ENCODE measurements at places on chromosomes 16 and 17. TPM values are rescaled to one million over a fixed set of nuclear protein-coding genes. Genes with fewer than 3 reads are reported as not detected.

The TMEM204 gene
- 1.2 TPM for total RNA-seq

The CACNG3 gene
- total RNA-seq: not detected

DNA sequence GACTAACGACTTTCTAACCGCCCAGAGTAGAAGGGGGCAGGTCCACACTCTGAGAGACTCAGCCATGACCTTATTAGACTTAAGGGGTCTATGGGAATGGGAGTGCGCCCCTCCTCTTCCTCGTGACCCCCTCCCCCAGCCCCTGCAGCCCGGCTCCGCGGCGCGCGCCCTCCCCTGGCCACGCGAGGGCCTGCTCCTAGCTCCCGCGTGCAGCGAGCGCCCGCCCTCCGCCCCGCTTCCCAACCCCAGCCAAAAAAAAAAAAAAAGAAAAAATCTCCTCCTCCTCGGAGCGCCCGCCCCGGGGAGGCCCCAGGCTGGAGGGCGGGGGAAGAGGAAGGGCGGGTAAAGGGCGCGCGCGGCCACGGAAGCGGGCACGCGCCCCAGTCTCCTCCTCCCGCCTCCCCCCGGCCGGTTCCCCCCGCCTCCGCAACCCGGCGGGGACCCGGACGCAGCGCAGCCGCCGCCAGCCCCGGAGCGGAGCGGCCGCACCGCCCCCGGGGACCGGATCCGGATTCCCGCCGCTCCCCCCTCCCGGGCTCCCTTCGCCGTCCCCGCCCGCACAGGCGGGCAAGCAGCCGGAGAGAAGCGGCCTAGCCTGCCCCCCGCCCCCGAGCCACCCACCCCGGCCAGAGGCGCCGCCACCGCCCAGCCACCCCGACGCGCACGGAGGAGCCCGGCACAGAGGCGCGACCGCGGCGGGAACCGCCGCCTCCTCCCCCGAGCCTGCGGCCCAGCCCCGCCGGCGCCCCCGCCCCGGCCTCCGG is 949 bp downstream of the UBTF start:
- DNase-seq: no peak

DNA sequence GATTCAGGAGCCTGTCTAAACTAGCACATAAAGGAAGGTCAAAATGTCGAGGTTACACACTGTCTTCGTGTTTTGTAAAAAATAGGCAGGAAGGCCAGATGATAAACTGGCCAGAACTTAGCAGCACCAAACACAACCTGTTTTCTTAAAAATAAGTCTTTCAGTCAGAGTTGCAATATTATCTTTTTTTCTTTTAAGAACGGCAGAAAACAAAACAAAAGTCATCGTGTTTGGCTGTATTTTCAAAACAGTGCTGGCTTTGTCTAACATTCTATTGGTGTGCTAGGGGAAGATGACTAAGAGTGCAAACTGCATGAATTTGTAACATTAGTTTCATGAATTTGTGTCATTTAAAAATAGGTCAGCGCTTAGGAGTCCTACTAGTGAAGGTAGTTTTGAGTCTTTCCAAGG is 5.3 kb downstream of the MAF start:
- DNase-seq: no peak

DNA sequence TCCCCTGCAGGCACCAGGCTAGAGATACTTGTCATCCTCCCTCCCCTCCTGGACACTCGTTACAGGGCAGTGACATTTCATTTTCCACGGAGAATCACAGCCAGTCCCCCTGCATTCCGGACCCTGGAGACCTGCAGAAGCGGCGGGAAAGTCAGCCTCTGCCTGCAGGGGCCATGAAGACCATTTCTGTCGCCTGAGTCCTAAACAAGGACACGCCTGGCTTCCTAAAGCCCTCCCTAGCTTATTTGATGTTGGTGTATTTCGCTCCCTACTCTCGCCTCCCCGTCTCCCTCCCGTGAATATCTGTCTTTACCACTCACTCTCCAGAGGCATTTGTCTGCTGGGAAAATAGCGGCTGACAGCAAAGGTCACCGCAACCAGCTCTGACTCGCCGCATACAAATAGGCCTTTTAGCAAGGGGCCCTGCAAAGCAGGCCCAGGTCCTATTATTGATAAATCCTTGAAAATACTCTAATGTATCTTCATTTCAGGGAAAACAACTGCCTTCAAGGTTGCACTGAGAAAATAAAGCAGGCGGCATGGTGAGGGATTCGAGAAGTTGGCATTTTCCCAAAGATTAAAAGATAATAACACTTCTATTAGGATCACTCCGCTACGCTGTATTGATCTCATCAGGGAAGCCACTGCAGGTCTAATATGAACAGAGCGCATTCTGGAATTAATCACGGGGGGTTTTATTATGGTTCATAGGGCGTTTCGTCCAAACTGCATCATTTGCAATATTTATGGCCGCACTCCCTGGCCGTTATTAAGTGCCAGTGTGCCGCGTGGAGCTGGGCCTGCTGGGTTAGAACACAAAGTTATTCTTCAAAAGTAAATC is 447.1 kb upstream of the CDH5 start:
- DNase-seq: no peak

The GID4 gene
- total RNA-seq: 8.6 TPM

GRCh38 chr17:1019451-1019850 is 22.5 kb downstream of the TIMM22 start:
- DNase-seq: no peak
